ENCODE measurements at places on chromosomes 16 and 17.

DNA sequence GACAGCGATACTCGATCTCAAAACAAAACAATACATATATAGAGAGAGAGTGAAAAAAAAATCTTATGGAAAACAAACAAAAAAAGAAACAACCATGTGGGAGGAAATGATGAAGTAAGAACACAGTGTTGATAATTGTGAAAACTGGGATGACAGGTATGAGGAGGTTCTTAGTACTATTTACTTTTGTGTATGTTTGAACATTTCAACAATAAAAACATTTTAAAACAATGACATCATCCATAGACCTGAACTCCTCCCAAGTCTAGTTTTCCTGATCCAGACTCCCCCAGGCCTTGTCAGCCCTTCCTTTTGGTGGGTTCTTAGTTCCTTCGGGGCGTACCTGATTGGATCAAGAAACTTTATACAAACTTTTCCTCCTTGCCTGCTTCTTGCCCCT lies 51.7 kb downstream of the CCDC42 start:
- no peak for DNase-seq

GRCh38 chr17:7626307-7626706 lies 1.3 kb downstream of the SAT2 start:
- DNase-seq: no peak

GRCh38 chr17:82399041-82399441 lies 19.1 kb upstream of the HEXD start:
- DNase-seq: no peak

- no peak for DNase-seq
Measured at GRCh38 chr16:77273-77806, 685 bp upstream of the MPG start.

DNA sequence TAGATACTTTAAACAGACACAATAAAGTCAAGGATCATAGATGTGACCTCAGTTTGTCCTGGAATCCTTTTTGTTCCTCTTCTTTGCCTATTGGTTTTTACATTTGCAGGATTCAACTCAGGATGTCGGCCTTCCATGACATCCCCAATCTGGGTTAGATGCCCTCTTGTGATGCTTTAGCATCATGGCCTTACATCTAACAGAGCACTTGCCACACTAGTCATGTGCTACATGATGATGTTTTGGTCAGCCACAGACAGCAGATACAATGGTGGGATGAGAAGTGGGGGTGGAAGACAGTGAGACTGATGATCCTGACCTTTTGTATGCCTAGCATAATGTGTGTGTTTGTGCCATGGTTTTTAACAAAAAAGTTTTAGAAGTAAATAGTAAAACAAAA lies 1.8 kb upstream of the SYNRG start:
- DNase-seq: no peak

GRCh38 chr16:6132121-6132520 lies 1034.5 kb upstream of the EEF2KMT start:
- DNase-seq: peak; percentile 45

GRCh38 chr16:57741660-57742191 lies 6.2 kb downstream of the KATNB1 start:
- DNase-seq: no peak

- no peak for DNase-seq
Measured at GRCh38 chr17:44049294-44050060, 17.0 kb downstream of the LSM12 start.

DNA sequence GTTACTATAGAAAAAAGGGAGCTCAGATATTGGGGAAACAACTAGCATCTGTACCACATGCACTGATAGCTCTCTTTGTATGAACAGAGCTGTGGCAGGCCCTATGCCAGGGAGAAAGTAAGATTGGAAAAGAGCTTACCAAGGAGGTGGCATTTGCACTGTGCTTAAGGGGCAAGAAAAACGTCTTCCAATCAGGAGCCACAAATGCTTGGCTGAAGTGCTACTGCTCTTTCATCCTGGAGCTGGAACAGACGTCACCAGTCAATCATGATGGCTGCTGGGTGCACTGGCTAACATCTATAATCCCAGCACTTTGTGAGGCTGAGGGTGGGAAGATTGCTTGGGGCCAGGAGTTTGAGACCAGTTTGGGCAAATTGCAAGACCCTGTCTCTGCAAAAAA lies 218.5 kb downstream of the SEC14L1 start:
- DNase-seq: no peak

DNA sequence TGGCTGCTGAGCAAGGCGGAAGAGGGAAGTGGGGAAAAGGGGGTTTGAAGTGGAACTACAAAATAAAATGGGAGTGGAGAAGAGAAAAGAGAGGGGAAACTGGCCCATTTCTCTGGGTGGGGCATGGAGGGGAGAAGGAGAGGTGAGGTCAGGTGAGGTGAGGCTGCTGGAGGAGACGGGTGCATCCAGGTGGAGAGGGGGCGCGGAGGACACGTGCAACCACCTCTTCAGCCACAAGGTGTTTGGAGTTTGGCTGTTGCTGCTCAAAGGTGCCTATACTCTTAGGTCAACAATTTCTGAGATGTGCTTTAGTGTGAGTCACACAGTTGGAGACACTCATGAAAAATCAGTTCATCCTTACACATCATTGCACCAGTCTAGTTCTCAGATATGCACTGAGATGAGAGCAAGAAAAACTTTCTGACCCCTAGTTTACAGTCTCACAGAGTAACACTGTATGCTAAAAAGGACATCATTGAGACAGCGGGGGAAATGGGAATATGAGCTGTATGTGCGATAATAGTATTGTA lies 4.8 kb downstream of the SLC6A4 start:
- no peak for DNase-seq

DNA sequence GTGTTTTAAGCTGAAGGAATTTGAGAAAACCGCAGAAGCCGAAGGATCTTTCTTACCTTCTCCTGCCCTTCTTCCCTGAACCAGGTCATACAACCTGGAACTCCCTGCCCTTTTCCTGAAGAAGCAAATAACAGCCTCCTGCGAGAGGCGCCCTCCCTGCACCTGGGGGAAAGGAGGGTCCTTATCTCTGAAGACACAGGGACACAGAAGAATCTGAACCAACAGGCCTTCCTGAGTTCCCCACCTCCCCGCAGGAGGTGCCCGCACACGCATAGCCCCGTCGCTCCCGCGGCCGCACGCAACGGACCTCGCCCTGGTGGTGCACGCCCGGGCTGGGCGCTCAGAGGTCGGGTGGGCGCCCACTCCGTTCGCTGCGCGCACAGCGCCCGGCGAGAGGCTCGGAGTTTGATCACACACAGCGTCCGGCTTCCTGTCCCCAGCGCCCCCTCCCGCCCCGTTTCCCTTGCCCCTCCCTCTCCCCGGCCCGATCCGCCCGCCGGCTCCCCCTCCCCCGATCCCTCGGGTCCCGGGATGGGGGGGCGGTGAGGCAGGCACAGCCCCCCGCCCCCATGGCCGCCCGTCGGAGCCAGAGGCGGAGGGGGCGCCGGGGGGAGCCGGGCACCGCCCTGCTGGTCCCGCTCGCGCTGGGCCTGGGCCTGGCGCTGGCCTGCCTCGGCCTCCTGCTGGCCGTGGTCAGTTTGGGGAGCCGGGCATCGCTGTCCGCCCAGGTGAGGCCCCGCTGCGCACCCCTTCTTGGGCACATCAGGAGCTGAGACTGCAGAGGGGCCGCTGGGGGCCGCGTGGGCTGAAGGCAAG lies at the start of gene TNFSF12:
TSS of gene TNFSF12 (plus strand) at position 474 of the 816 bp plus-strand sequence. CDS start at position 570, 96 bp downstream.
- no peak for DNase-seq

GRCh38 chr16:22813948-22814710 lies at the start of gene HS3ST2:
TSS of gene HS3ST2 (plus strand) at chr16:22814162. CDS start at chr16:22814611, 449 bp downstream.
- peak; percentile 2 for DNase-seq

- DNase-seq: no peak
Measured at GRCh38 chr16:17520561-17520960, 49.8 kb upstream of the XYLT1 start.

GRCh38 chr16:13779676-13780075 lies 140.3 kb upstream of the ERCC4 start:
- peak; percentile 32 for DNase-seq

GRCh38 chr17:82214012-82214628 lies 1.5 kb upstream of the CCDC57 start:
- DNase-seq: no peak

GRCh38 chr16:57356547-57356946 lies 2.0 kb upstream of the CCL22 start:
- DNase-seq: no peak

GRCh38 chr16:68626557-68626956 lies 18.6 kb upstream of the CDH3 start:
- no peak for DNase-seq

- peak; percentile 54 for DNase-seq
Measured at GRCh38 chr16:3187798-3188674, at the start of gene OR1F1. TSS of gene OR1F1 (plus strand) at chr16:3188204.

Data from NCI-H748 treated with DMSO at 0.1 percent for 48 hours (cell line).